ENCODE measurements at places on chromosomes 11 and 22.

- no peak for DNase-seq
Measured at GRCh38 chr22:42412744-42413333, 19.4 kb downstream of the NFAM1 start.

DNA sequence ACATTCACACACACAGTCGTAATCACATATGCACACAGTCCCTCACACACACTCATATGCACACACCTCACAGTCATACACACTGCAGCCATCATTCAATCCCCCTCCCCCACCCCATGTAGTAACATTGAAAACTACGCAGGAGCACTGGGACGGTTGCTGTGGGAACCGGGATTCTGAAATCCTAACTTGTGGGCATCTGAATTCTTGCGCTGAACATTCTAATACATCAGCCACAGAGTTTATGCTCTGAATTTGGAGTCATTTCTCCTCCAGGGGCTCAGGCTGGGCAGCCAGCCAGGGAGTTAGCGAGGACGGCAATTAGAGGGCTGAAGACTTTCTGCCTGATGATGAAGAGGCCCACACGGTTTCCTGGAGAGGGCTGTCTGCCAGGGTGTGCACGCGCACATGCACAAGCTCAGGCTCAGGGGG, 32.7 kb downstream of the CD6 start:
- no peak for DNase-seq

GRCh38 chr22:20273758-20274181, 5.7 kb upstream of the RTN4R start:
- no peak for DNase-seq

DNA sequence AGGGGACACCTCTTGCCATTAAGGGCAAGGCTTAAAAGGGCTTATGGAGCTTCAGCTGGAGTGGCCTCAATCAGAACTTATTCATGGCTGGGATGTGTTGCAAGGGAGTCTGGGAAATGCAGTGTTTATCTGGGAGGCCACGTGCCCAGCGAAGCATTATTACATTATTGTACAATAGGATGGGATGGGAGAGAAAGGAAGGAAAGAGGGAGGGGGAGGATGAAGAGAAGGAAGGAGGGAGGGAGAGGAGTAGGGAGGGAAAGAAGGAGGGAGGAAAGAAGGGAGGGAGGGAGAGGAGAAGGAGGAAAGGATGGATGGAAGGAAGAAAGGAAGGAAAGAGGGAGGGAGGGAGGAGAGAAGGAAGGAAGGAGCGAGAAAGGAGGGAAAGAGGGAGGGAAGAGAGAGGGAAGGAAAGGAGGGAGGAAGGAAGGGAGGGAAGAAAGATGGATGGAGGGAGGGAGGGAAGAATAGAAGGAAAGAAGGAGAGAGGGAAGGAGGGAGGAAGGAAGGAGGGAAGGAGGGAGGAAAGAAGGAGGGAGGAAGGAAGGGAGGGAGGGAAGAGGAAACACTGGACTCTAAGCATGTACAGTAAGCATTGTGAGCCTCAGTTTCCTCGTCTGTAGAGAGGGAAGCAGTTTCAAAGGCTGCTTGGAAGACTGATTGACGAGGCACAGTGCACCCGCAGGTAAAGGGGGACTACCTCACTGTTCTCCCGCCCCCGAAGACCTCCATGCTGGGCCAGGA, 62.2 kb downstream of the MYEOV start:
- DNase-seq: no peak

GRCh38 chr11:1648653-1649420, 19.3 kb downstream of the KRTAP5-5 start:
- no peak for DNase-seq

DNA sequence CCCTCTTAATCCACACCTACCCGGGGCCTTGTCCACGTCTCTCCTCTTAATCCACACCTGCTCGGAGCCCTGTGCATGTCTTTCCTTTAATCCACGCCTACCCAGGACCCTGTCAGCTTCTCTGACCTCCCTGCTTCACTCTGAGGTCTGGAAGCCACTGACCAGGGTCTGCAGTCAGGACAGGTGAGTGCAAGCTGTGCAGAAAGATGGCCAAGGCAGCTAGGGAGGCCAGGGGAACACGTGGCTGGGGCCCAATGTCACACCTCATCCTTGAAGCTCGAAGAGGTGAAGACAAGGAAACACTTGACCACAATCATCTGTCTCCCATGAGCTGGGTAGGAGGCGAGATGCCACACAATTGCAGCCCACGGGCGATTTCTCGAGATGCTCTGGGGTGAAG, 1516.9 kb downstream of the BRD1 start:
- DNase-seq: no peak

DNA sequence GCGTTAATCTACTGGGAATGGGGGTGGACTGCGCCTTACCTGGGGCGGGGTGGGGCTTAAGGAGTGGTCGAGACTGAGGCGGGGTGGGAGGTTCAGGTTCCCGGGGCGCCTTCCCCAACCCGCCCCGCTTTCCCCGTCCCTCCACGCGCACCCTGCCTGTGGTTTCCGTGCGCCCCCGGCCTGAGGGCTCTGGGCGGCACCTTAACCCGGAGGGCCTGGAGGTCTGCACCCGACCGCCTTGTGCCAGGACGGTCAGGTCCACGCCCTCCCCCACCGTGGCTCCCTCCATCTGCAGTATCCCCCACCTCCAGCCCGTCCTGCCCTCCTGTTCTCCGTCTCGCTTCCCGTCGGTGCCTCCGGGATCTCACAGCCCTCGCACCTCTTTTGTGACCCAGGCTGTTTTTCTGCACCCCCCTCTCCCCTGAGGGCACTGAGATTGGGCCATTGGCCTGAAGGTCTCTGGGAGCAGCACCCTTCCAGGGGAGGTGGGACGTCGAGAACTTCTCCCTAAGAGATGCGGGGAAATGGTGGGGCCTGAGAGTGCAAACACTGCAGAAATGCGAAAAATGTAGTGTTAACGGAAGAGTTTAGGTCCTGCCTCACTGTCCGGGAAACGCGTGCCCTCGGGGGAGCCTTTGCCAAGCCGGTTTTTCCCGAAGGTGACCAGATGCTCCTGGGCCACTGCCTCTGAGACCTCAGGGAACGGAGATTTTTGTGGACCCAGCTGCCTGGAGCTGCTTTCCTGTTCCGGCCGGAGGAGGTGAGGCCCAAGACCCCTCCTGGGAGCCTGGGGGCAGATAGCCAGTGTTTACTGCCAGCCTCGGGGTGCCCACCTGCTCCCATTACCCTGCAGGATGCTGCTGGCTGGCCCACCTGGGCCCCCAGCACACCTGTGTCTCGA, 1.2 kb upstream of the ASCL2 start:
- DNase-seq: no peak

Measured in GM13977 (cell line).